ENCODE measurements at places on chromosomes 11 and 22.

GRCh38 chr11:117923773-117924172 is 5.4 kb downstream of the TMPRSS13 start:
- no peak for DNase-seq

- DNase-seq, result no peak
Observed at GRCh38 chr22:46390652-46391301, 55.3 kb downstream of the TRMU start.

GRCh38 chr22:41003066-41003465 is 51.9 kb downstream of the RBX1 start:
- no peak for DNase-seq

DNA sequence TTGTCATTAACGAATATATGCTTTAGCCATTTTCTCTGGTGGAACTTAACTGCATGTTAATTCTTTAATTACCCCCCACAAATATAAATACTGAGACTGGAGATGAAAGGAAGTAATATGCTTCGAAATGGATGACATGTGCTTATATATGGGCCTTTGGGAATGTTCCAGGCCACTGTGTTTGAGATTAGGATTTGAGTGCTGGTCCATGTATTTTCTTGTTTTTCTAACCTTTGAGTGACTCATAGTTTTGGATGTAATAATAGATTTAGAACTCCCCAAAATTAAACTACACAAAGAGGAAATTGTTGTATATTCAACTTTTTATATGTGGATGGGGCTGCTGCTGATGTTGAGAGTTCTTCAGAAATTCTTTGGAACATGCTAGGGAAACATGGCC is 54.2 kb downstream of the EXT2 start:
- no peak for DNase-seq

GRCh38 chr11:26018336-26018735 is 313.6 kb upstream of the ANO3 start:
- DNase-seq, result no peak

GRCh38 chr11:117127171-117127901 is 16.8 kb upstream of the PAFAH1B2 start:
- no peak for DNase-seq

DNA sequence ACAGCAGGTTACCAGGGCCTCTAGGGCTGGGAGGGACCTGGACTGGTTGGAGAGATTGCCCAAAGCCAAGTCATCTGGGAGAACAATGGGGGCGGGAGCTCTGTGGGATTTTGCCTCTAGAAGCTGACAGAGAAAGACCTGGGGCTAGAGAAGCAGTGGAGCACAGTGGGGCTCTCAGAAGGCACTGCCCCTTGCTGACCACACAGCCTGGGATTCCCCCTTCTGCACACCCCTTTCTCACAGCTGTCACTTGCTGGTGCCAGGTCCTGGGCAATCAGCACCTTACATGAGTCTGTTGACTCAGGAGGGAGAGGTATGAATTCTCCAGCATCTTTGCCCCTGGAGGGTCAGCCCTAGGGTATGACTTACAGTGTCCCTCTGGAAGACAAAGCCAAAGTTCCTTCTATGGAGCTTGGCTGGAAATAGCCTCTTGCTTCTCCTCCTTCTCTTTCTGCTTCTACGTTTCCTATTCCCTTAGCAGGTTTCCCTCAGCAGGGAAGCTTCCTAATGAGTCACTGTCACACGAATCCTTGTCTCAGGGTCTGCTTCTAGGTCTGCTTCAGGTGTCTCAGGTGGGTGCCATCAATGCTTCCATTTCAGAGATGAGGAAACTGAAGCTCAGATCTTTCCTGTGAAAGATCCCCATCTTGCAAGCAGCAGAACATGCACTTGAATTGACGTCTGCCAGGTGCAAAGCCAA is 27.0 kb downstream of the GDPD5 start:
- no peak for DNase-seq

- DNase-seq, result no peak
Observed at GRCh38 chr11:69476509-69476961, 4.9 kb upstream of the LINC01488 start.

DNA sequence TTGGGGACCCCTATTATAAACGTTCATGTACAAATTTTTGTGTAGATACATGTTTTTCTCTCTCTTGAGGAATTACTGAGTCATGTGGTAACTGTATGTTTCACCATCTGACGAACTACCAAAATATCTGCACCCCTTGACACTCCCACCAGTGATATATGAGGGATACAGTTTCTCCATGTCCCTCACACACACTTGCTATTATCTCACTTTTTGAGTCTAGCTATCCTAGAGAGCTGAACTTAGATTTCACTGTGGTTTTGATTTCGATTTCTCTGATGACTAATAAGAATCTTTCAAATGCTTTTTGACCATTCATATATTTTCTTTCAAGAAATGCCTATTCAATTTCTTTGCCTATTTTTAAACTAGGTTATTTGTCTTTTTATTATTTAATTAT is 200.2 kb downstream of the PGR start:
- no peak for DNase-seq
